ENCODE measurements at places on chromosomes 4 and X. TPM values are rescaled to one million over a fixed set of nuclear protein-coding genes. Genes with fewer than 3 reads are reported as not detected.

F8A3 gene
- 14.4 TPM for total RNA-seq

TBC1D8B gene
- 7.9 TPM for total RNA-seq

DNA sequence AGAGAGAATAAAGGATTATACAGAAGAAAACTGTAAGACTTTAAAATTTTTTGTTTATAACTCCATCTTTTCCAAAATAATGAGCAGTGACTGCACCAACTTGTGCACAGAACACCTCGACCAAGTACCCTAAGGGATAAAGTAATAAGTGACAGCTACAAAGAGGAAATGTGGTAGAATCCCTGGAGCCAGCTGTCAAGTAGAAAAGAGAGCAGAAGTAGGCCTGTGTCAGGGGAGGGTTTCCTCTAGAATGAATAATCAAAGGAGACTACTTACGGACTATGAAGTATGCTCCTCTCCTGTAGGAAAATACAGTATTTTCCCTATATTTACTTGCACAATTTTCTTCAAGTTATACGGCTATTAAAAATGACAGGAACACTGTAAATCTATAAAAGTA, 1.2 kb downstream of the EIF1AX start:
- DNase-seq, result no peak
- no peaks in the 10 kb centered on the region for H3K36me3 ChIP-seq
- no peaks in the 10 kb centered on the region for H3K27me3 ChIP-seq

DNA sequence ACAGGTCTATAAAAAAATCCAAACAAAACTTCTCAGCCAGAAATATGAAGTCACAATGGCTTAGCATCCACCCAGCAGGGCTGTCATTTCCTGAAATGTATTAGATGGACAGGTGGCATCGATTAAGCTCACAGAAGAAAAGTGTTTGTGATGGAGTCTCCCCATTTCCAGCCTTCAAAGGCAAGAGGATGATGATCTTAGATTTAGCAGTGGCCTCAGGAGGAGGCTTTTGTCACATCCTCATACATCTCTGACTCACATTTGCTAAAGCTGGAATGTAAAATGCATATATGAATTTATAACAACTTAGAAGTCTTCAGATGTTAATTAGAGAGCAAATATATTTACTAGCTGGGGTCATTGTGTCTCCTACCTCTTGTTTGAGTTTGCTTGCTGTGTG, 441.9 kb downstream of the SPRY1 start:
- H3K4me1 ChIP-seq, result no peaks in the 10 kb centered on the region
- no peak overlapping the region for H3K27ac ChIP-seq
- H3K36me3 ChIP-seq, result no peaks in the 10 kb centered on the region
- DNase-seq, result no peak
- no peak overlapping the region for H3K4me3 ChIP-seq

GRCh38 chrX:154419688-154420401, 8.5 kb downstream of the TAFAZZIN start:
- no peak overlapping the region for H3K4me3 ChIP-seq
- H3K36me3 ChIP-seq, result no peaks in the 10 kb centered on the region
- DNase-seq, result no peak
- H3K27me3 ChIP-seq, result no peaks in the 10 kb centered on the region
- H3K27ac ChIP-seq, result no peak overlapping the region

KIF4A gene
- 0.33 TPM for total RNA-seq

- H3K4me3 ChIP-seq, result no peak overlapping the region
- H3K27ac ChIP-seq, result no peak overlapping the region
- no peaks in the 10 kb centered on the region for H3K4me1 ChIP-seq
- H3K36me3 ChIP-seq, result no peaks in the 10 kb centered on the region
Observed at GRCh38 chrX:110699109-110699508, 96.5 kb downstream of the CHRDL1 start.

- H3K36me3 ChIP-seq, result no peaks in the 10 kb centered on the region
- H3K27me3 ChIP-seq, result no peaks in the 10 kb centered on the region
- no peak for DNase-seq
- no peak overlapping the region for H3K4me3 ChIP-seq
- H3K4me1 ChIP-seq, result no peaks in the 10 kb centered on the region
- H3K27ac ChIP-seq, result no peak overlapping the region
Observed at GRCh38 chr4:119693126-119693525, 64.5 kb upstream of the PDE5A start.

DNA sequence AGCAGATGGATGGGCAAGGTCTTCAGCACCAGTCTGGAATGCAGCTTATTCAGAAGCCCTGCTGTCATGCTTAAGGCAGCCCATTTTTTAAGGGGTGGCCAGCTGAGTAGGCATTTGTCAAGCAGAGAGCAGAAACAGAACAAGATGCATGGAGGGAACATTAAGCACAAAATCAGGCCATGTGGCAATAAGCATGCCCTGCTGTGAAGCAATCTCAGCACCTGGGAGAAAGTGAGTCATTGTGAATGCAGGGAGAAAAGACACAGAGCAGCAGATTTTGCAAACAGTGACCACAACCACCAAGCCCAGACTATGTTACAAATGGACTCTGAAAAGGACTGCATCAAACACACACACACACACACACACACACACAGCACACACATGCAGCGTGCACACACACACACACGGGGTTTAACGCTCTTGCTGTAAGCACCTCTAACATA, 94.1 kb upstream of the GALNT7 start:
- H3K27me3 ChIP-seq, result no peaks in the 10 kb centered on the region
- no peak for DNase-seq
- no peak overlapping the region for H3K4me3 ChIP-seq
- H3K4me1 ChIP-seq, result no peaks in the 10 kb centered on the region
- H3K36me3 ChIP-seq, result no peaks in the 10 kb centered on the region

- peaks cover 41% of the 10 kb centered on the region for H3K27me3 ChIP-seq
- no peak overlapping the region for H3K4me3 ChIP-seq
- H3K4me1 ChIP-seq, result no peaks in the 10 kb centered on the region
- H3K27ac ChIP-seq, result peak overlapping the region; percentile 69
Observed at GRCh38 chrX:100649550-100650356, 5.8 kb downstream of the SRPX2 start.

- no peaks in the 10 kb centered on the region for H3K27me3 ChIP-seq
- H3K36me3 ChIP-seq, result no peaks in the 10 kb centered on the region
- no peak for DNase-seq
- no peak overlapping the region for H3K27ac ChIP-seq
- H3K4me1 ChIP-seq, result no peaks in the 10 kb centered on the region
Observed at GRCh38 chr4:73952352-73952751, 29.5 kb downstream of the PF4 start.

FRMD7 gene
- total RNA-seq, result not detected

DNA sequence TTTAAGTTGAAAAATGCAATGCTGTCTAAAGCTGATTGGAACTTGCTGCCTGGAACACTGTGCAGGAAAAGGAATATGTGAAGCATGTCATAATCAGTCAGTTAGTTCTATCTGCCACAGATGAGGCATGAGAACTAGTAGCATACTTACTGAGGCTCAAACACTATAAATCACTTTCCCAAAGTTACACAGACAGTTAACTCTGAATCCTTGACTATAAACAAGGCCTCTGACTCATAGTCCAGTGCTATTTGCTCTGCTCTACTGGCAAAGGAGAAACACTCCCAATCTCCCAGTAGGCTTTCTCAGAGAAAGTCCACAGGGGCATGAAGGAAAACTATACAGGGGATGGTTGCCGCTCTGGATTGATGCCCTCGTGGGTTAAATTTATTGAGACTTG, 2078.4 kb upstream of the TENM3 start:
- H3K27ac ChIP-seq, result no peak overlapping the region
- H3K4me3 ChIP-seq, result no peak overlapping the region
- H3K36me3 ChIP-seq, result no peaks in the 10 kb centered on the region
- no peaks in the 10 kb centered on the region for H3K4me1 ChIP-seq

GRCh38 chrX:118698516-118699170, 28.8 kb upstream of the IL13RA1 start:
- H3K27ac ChIP-seq, result no peak overlapping the region
- DNase-seq, result no peak
- H3K4me1 ChIP-seq, result no peaks in the 10 kb centered on the region
- peaks cover 9% of the 10 kb centered on the region for H3K27me3 ChIP-seq
- H3K4me3 ChIP-seq, result no peak overlapping the region

NAP1L2 gene
- total RNA-seq, result 5.3 TPM

CSN1S1 gene
- total RNA-seq, result 6.7 TPM

TLR3 gene
- total RNA-seq, result 4.3 TPM

DNA sequence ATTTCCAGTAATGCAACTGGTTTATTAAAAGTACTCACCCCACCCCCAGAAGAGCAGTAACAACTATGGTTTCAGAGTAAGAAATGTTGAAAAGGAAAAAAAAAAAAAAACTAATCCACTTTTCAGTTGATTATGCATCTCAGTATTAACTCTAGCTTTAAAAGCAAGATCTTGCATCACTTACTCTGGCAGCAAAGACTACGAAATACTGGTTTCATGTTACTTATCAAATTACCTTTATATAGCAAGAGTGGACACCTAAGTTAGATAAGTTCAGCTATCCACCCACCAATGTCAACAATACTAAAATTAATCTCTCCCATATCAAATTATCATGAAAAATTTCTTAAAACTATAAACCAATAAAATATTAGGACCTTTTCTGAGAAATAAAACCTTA, 105.0 kb downstream of the ABCB7 start:
- no peak for DNase-seq
- no peaks in the 10 kb centered on the region for H3K27me3 ChIP-seq
- no peaks in the 10 kb centered on the region for H3K4me1 ChIP-seq
- no peak overlapping the region for H3K27ac ChIP-seq
- no peaks in the 10 kb centered on the region for H3K36me3 ChIP-seq

- H3K4me3 ChIP-seq, result no peak overlapping the region
- no peak for DNase-seq
- no peaks in the 10 kb centered on the region for H3K4me1 ChIP-seq
- no peak overlapping the region for H3K27ac ChIP-seq
- H3K36me3 ChIP-seq, result no peaks in the 10 kb centered on the region
- no peaks in the 10 kb centered on the region for H3K27me3 ChIP-seq
Observed at GRCh38 chr4:29553846-29554245, 1166.3 kb upstream of the PCDH7 start.

SOX3 gene
- not detected for total RNA-seq

DNA sequence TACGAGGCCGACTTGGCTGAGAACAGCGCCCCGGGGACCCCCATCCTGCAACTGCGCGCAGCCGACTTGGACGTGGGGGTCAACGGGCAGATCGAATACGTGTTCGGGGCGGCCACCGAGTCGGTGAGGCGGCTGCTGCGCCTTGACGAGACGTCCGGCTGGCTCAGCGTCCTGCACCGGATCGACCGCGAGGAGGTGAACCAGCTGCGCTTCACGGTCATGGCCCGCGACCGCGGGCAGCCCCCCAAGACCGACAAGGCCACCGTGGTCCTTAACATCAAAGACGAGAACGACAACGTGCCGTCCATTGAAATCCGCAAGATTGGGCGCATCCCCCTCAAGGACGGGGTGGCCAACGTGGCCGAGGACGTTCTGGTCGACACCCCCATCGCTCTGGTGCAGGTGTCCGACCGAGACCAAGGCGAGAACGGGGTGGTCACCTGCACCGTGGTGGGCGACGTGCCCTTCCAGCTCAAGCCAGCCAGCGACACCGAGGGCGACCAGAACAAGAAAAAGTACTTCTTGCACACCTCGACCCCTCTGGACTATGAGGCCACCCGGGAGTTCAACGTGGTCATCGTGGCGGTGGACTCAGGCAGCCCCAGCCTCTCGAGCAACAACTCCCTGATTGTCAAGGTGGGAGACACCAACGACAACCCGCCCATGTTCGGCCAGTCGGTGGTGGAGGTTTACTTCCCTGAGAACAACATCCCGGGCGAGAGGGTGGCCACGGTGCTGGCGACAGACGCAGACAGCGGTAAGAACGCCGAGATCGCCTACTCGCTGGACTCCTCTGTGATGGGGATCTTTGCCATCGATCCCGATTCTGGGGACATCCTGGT, 2.4 kb downstream of the PCDH7 start:
- no peaks in the 10 kb centered on the region for H3K4me1 ChIP-seq
- no peaks in the 10 kb centered on the region for H3K27me3 ChIP-seq

DNA sequence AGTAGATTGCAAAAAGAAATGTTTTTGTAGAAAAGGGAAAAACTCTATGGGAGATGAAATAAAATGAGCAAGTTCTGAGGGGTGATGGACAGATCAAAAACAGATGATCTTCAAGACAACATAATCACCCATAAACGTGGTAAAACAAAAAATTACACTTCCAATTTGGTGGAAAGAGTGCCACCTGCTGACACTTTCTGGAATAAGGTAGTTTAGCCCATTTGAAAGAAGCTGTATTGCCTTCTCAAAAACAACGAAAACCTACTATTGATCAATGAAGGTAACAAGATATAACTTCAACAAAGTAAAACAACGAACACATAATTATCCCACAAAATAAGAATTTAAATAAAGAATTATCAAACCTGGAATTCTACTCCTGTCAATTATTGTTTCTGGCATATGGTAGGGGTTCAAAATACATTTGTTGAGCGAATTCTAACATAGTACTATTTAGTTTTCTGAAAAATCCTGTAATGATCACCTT, 2.5 kb downstream of the COQ2 start:
- H3K4me1 ChIP-seq, result no peaks in the 10 kb centered on the region
- no peak overlapping the region for H3K27ac ChIP-seq
- no peak for DNase-seq
- H3K36me3 ChIP-seq, result no peaks in the 10 kb centered on the region
- H3K4me3 ChIP-seq, result no peak overlapping the region
- no peaks in the 10 kb centered on the region for H3K27me3 ChIP-seq

GRCh38 chr4:102598762-102599374, 97.7 kb downstream of the NFKB1 start:
- H3K36me3 ChIP-seq, result peaks cover 3% of the 10 kb centered on the region
- no peak overlapping the region for H3K4me3 ChIP-seq
- no peak overlapping the region for H3K27ac ChIP-seq
- no peaks in the 10 kb centered on the region for H3K4me1 ChIP-seq
- no peak for DNase-seq

ENOPH1 gene
- 29.7 TPM for total RNA-seq

GRCh38 chrX:24662352-24662751, 15.2 kb upstream of the PCYT1B start:
- H3K4me3 ChIP-seq, result no peak overlapping the region
- H3K27me3 ChIP-seq, result no peaks in the 10 kb centered on the region
- no peaks in the 10 kb centered on the region for H3K4me1 ChIP-seq
- H3K36me3 ChIP-seq, result no peaks in the 10 kb centered on the region
- no peak for DNase-seq

- H3K4me1 ChIP-seq, result no peaks in the 10 kb centered on the region
- H3K4me3 ChIP-seq, result no peak overlapping the region
- no peak for DNase-seq
- no peaks in the 10 kb centered on the region for H3K27me3 ChIP-seq
- H3K27ac ChIP-seq, result no peak overlapping the region
- H3K36me3 ChIP-seq, result no peaks in the 10 kb centered on the region
Observed at GRCh38 chrX:39950018-39950688, 147.6 kb downstream of the BCOR start.

GRCh38 chr4:39823191-39823590, 125.3 kb downstream of the UBE2K start:
- no peaks in the 10 kb centered on the region for H3K4me1 ChIP-seq
- H3K36me3 ChIP-seq, result peaks cover 3% of the 10 kb centered on the region
- H3K27me3 ChIP-seq, result no peaks in the 10 kb centered on the region
- H3K27ac ChIP-seq, result no peak overlapping the region
- DNase-seq, result no peak

Measured in breast epithelium (tissue), 4 donors.